ENCODE measurements at places on chromosomes 5 and 9.

DNA sequence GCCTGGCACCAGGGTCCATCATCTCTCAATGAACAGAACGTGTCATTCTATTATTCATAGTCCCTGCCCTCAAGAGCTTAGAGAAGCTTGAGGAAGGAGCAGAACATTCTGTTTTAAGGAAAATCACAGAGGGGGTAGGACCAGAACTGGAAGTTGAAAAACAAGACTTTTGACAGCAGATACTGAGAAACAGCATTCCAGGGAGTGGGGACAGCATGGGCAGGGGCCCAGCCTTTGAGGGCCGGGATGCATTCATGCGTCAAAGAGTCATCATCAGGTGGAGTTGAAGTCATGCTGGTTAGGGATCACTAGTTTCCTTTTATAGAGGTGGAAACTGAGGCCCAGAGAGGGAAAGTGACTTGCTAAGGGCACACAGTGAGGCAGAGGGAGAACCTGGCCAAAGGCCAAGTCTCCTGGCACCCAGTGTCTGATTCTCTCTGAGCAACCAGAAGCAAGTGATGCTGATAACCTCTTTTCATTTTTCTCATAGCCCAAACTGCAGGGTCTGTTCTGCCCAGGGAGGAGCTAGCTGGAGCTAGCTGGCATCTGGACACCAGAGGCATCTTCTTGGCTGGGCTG lies 41.5 kb upstream of the STXBP1 start:
- peak; percentile 48 for DNase-seq

GRCh38 chr9:33202552-33203201 lies 35.5 kb upstream of the B4GALT1 start:
- DNase-seq = peak; percentile 83

DNA sequence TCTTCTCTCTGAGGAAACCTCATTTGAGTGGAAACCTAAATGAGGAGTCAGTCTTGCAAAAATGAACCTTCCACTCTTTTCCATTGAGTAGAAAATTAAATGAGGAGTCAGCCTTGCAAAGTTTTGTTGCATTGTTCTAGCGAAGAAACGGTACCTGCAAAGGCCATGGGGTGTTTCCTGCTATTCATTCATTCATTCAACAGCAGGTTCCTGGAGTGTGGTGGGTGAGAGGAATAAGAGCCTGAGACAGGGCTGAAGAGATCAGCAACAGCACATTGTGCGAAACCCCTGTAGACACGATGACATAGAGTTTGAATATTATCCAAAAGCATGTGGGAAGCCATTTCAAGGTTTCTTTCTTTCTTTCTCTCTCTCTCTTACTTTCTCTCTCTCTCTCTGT lies 14.6 kb upstream of the SETX start:
- no peak for DNase-seq

DNA sequence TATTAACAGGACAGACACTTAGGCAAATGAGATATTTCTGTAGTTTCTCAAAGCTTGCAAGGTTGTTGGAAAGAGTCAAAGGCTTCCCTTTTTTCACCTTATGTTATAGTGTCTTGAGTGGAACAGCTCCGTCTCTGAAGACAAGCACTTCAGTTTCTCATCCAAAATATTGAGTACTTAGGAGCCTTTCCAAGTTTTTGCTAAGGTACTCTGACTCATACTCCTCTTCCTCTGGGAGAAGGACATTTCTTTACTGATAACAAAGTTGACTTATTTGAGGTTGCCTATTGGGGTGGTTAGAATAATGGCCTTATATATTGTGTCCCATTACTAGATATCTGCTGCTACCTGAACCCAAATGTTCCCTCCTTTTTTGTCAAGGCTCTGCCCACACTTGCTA lies 869.6 kb downstream of the MAT2B start:
- peak; percentile 46 for DNase-seq

DNA sequence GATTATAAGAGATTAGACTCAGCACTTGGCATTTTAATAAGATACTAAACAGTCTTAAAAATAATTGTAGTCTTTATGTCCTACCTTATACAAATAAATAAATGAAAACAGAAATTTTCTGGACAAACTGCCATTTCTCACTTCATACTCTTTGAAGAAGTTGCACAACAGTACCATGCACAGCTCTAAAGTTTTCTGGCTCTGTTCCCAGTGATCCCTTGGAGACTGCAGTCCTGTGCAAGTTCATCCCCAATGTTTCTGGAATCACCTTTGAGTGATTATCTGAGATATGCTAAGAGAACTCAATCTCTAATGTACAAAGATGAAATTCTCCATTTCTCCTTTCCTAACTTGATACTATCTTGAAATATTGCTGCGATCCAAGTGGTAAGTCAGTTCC lies 330.4 kb upstream of the EDIL3 start:
- peak; percentile 16 for DNase-seq

GRCh38 chr5:88188458-88189132 lies 80.0 kb downstream of the TMEM161B start:
- peak; percentile 4 for DNase-seq

- DNase-seq = no peak
Observed at GRCh38 chr5:161420521-161420920, 126.0 kb downstream of the GABRB2 start.

DNA sequence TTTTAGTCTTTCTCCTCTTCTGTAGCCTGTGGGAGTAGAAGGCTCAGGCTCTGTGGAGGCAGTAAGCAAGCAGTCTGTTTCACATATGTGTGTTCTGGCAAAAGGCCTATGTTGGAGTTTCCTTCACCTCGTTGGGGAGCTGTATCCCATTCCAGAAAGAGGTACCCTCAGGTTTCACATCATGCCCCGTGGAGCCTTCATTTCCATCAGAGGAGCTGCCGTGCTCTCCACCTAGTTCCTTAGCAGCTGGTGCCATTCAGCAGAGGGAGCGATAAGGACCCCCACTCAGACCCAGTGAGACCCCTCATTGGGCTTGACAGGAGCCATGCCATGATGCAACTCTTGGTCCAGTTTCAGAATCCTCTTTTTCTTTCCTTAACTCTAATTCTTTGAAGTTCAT lies 50.6 kb upstream of the ANGPTL2 start:
- no peak for DNase-seq

- DNase-seq = no peak
Observed at GRCh38 chr5:77168161-77168878, 42.2 kb upstream of the PDE8B start.

Data from fibroblast of the aortic adventitia (primary cell).